ENCODE measurements at places on chromosomes 1 and 21.
A peak's percentile ranks its signal among the peaks of the same experiment; 100 is the strongest.

- H3K4me1 ChIP-seq = peaks cover 63% of the 10 kb centered on the region
- no peaks in the 10 kb centered on the region for H3K27me3 ChIP-seq
- H3K36me3 ChIP-seq = no peaks in the 10 kb centered on the region
- no peak overlapping the region for H3K4me3 ChIP-seq
- DNase-seq = no peak
- H3K27ac ChIP-seq = peak overlapping the region; percentile 94
Measured at GRCh38 chr1:93614986-93615581, 66.6 kb downstream of the BCAR3 start.

GRCh38 chr1:104064399-104064798 lies 314.7 kb downstream of the AMY1C start:
- no peaks in the 10 kb centered on the region for H3K4me1 ChIP-seq
- no peaks in the 10 kb centered on the region for H3K27me3 ChIP-seq
- H3K4me3 ChIP-seq = no peak overlapping the region
- no peak overlapping the region for H3K27ac ChIP-seq

- no peaks in the 10 kb centered on the region for H3K4me1 ChIP-seq
- no peak overlapping the region for H3K27ac ChIP-seq
- H3K4me3 ChIP-seq = no peak overlapping the region
- DNase-seq = peak; percentile 57
Measured at GRCh38 chr1:111334169-111334568, 43.5 kb downstream of the CHIA start.

- no peaks in the 10 kb centered on the region for H3K27me3 ChIP-seq
- no peak for DNase-seq
- peaks cover 5% of the 10 kb centered on the region for H3K4me1 ChIP-seq
- no peak overlapping the region for H3K27ac ChIP-seq
- H3K36me3 ChIP-seq = no peaks in the 10 kb centered on the region
Measured at GRCh38 chr1:19562847-19563246, 77.5 kb upstream of the CAPZB start.

- DNase-seq = peak; percentile 39
- H3K36me3 ChIP-seq = no peaks in the 10 kb centered on the region
- H3K4me3 ChIP-seq = no peak overlapping the region
- H3K27me3 ChIP-seq = no peaks in the 10 kb centered on the region
- H3K4me1 ChIP-seq = peaks cover 4% of the 10 kb centered on the region
Measured at GRCh38 chr1:14516974-14517840, 81.3 kb upstream of the KAZN start.

- H3K4me1 ChIP-seq = no peaks in the 10 kb centered on the region
- H3K27ac ChIP-seq = no peak overlapping the region
- no peaks in the 10 kb centered on the region for H3K27me3 ChIP-seq
- no peak overlapping the region for H3K4me3 ChIP-seq
- H3K36me3 ChIP-seq = no peaks in the 10 kb centered on the region
Measured at GRCh38 chr1:172335377-172335776, 85.1 kb upstream of the C1orf105 start.

DNA sequence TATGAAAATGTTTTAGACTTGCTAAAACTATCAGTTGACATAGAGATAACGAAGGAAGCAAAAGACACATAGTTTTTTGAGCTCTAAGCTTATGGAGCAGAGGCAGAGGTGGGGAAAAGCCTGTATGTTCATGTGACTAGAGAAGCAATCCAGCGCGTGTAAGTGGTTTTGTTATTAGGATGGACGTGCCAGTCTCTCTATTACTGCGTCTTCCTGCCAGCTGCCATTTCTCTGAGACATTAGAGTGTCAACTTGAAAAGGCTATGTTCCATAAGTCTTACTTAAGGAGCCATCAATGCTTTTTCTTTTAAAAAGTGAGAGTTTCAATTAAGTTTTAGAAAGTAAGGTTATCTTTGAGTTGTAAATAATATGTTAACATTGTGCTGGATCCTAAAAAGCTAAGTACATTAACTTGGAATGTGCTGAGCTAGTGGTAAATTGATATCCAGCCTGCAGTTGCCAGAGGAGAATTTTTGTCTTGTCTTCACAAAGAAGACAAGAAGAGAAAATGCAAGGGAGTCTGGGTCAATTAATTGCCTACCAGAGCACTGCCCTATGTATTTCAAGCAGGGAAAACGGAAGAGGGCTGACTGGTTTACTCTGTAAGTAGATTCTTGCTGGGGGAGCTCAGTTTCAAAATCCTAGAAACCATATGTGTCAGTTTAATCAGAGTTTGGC lies 161.8 kb upstream of the B3GALT2 start:
- no peak overlapping the region for H3K4me3 ChIP-seq
- peak overlapping the region; percentile 52 for H3K27ac ChIP-seq
- peaks cover 10% of the 10 kb centered on the region for H3K4me1 ChIP-seq
- no peaks in the 10 kb centered on the region for H3K36me3 ChIP-seq
- no peak for DNase-seq

- H3K27me3 ChIP-seq = no peaks in the 10 kb centered on the region
- H3K4me1 ChIP-seq = no peaks in the 10 kb centered on the region
- DNase-seq = no peak
- H3K4me3 ChIP-seq = no peak overlapping the region
Measured at GRCh38 chr1:77014073-77014788, 147.0 kb downstream of the ST6GALNAC5 start.
